Activated T-helper 1 cell treated with anti-CD3 and anti-CD28 coated beads, Interleukin-12 subunit alpha, Interleukin-12 subunit beta, Interleukin-2, Interleukin-4 antibody, amounts not matched to agents 30 ng/mL and 10 ng/mL and 1 ng/mL, durations not matched to agents 14 hours and 24 hours and 36 hours (primary cell): ENCODE measurements at places on chromosomes 2 and 18.
A peak's percentile ranks its signal among the peaks of the same experiment; 100 is the strongest.

DNA sequence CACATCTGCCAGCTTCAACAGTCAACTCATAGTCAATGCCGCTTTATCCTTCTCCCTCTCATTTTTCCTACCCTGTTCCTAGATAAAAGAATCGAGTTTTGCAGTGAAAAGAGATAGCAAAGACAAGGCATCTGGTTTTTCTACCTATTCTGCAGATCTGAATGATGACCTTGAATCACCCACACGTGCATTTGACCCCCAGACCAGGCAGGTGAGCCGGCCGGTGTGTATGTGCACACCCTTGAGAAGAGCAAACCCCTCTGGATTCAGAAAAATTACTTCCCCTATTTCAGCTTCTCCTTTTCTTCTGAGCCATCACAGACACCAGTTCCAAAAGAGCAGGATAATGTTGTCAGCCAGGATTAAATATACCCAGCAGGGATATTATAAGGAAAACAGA, 115.6 kb upstream of the ST6GAL2 start:
- DNase-seq, result no peak

GRCh38 chr2:235027558-235028214, 75.9 kb downstream of the SH3BP4 start:
- no peak for DNase-seq

- DNase-seq, result no peak
Observed at GRCh38 chr2:169729274-169729605, 4.4 kb upstream of the KLHL23 start.

- DNase-seq, result no peak
Observed at GRCh38 chr2:53424902-53425301, 342.7 kb upstream of the CHAC2 start.

DNA sequence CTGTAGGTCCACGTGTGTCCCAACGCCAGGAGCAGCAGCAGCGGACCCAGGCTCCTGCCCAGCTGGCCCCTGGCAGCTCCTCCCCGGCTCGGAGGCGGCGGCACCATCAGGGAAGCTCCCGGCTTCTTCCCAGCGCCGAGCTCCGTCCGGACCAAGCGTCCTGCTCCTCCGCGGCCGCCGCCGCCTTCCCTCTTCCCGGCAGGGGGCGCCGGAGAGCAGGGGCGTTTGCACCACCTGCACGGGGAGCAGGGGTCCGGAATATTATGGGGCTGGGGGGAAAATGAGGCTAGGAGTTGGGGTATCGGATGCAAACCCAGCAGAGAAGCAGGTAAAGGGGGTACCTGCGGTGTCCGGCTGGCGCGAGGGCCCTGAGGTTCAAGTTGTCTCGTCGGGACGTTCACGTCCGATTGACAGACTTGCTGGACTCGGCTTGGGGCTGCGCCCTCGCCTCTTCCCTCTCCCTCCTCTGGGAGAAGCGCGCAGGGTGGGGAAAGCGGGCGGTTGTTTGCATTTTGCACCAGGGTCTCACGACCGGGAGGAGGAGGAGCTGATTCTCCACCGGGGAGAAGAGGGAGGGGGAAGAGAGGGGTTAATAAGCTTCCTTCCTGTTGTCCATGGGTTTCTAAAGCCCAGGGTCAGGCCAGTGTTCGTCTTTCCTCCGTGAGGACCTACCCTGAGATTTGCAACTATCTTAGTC, at the start of gene CCBE1:
CCBE1 (minus strand) TSS at position 188 of the 697 bp plus-strand sequence.
- DNase-seq, result peak; percentile 22

GRCh38 chr2:238097988-238098871, 1.9 kb upstream of the ESPNL start:
- no peak for DNase-seq

DNA sequence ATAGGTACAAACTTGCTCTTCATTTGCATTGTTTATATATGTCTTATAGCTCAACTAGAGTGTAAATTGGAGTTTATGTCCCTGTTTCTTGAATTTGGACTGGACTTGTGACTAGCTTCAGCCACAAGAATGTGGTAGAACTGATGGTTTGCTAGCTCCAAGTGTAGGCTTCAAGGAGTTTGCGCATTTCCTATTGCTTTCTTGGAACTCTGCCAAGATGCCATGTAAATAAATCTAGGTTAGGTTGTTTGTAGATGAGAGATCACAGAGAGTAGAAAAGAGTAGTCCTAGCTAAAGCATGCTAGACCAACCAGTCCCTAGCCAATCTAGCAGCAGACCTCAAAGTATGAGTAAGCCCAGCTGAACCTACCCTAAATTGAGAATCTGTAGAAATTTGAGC, 183.0 kb upstream of the CYP26B1 start:
- no peak for DNase-seq

- no peak for DNase-seq
Observed at GRCh38 chr2:9205486-9205885, 1.1 kb upstream of the ASAP2 start.

DNA sequence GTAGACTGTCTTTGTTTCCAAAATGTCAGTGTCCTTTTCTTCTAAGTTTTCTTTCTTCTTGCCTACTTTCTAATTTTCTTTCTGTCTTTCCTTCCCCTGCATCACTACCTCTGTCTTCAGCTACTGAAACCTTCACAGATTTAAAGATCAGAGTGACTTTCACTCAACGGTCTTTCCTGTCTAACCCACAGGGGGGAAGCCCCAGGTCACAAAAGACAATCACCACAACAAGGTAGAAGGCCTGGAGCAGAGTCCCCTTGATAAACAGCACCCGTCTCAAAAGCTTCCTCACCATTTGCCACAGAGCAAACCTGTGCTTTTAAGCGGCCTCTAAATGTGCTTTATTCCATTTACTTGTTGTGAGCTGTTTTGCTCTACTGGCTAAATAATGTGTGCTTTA, 665.4 kb downstream of the BCL11A start:
- peak; percentile 27 for DNase-seq

DNA sequence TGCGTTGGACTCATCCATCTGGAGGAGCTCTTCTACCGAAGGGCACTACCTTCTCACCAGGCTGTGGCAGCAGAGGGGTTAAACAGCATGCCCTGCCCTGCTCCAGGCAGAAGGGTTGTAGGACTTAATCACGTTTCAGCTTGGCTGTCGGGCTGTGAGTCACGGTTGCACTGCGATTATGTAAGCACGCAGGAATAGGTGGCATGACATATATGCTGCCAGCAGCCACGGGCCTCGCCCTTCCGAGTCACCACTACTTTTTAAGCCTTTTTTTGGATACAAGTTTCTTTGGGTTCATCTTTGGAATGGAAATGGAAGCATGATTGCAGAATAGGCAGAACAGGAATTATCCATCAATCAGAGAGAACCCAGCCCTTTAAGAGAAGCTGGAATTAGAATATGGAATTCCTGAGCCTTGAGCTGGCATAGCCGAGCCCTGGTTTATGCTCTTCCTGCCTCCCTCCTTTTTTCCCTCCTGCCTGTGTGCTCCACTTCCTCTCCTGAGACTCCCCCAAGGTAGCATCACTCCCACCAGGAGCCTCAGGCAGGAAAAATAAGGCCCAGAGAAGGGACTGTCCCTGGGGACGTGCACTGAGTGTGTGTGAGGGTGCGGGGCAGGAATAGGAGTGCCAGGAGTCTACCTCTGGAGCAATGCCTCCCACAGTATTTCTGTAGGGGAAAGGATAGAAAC, 86.8 kb downstream of the SEMA4F start:
- no peak for DNase-seq

GRCh38 chr2:763766-764525, 86.7 kb upstream of the TMEM18 start:
- no peak for DNase-seq

- no peak for DNase-seq
Observed at GRCh38 chr2:233934524-233934923, 17.4 kb downstream of the TRPM8 start.
